ENCODE measurements at places on chromosomes 7 and 10.

- DNase-seq: no peak
Observed at GRCh38 chr10:119403921-119404320, 138.6 kb downstream of the RGS10 start.

GRCh38 chr10:116610443-116611152 is 10.2 kb upstream of the PNLIPRP2 start:
- DNase-seq: no peak

GRCh38 chr7:56474271-56474670 is 358.1 kb upstream of the NUPR2 start:
- DNase-seq: no peak

DNA sequence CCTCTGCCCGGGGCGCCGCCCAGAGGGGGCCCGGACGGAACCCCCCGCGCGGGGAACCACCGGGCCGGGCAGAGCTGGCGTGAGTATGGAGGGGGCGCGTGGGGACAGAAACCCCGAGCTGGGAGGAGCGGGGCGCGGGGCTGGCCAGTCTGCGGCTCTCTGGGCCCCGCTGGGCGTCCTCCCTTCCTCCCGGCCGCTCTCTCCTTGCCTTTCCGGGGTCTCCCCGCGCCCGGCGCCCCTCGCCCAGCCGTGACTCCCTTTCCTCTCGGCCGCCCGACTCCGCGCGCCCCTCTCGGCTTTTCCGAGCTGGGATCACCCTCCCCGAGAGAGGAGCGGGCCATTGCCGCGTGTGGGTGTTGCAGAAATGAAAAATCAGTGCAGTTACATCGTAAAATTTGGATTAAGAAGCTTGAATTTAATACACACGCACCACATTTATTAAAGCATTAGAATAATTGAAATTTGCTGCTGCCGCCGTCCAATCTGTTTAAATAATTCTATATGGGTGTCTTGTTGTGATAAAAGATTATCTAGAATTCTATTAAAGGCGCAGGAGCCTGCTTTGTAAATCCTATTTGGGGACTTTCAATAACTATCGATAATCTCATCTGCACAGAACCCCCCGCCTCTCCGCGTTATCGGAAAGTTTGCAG is 9.1 kb downstream of the UNCX start:
- DNase-seq: no peak

GRCh38 chr10:76769161-76769560 is 868.4 kb downstream of the KCNMA1 start:
- no peak for DNase-seq
